ENCODE measurements at places on chromosomes 1 and 21. TPM values are rescaled to one million over a fixed set of nuclear protein-coding genes. Genes with fewer than 3 reads are reported as not detected.

AMY2A gene
- not detected for polyA plus RNA-seq

OR2G6 gene
- polyA plus RNA-seq: not detected

A3GALT2 gene
- not detected for polyA plus RNA-seq

TIAM1 gene
- polyA plus RNA-seq: 3.4 TPM

MYCL gene
- not detected for polyA plus RNA-seq

CD84 gene
- 17.5 TPM for polyA plus RNA-seq

MARCKSL1 gene
- polyA plus RNA-seq: 81.4 TPM

COA6 gene
- polyA plus RNA-seq: 32.6 TPM

RAB25 gene
- 0.81 TPM for polyA plus RNA-seq

CTPS1 gene
- polyA plus RNA-seq: 21.3 TPM

FBXO44 gene
- polyA plus RNA-seq: 10.1 TPM

PPIAL4G gene
- polyA plus RNA-seq: 0.06 TPM

PRPF38A gene
- polyA plus RNA-seq: 36.5 TPM

C1orf185 gene
- polyA plus RNA-seq: not detected

TSSK3 gene
- polyA plus RNA-seq: 2.0 TPM

PDZK1 gene
- polyA plus RNA-seq: 0.24 TPM

LAPTM5 gene
- polyA plus RNA-seq: 602 TPM

KPRP gene
- polyA plus RNA-seq: not detected

KIAA1614 gene
- 0.05 TPM for polyA plus RNA-seq

MIXL1 gene
- polyA plus RNA-seq: not detected

C4BPA gene
- not detected for polyA plus RNA-seq

SELP gene
- 0.76 TPM for polyA plus RNA-seq

NENF gene
- 68.0 TPM for polyA plus RNA-seq

S100A7A gene
- polyA plus RNA-seq: not detected

MAP3K6 gene
- polyA plus RNA-seq: 1.7 TPM

S100A7 gene
- not detected for polyA plus RNA-seq

C1orf56 gene
- polyA plus RNA-seq: 2.6 TPM
